ENCODE measurements at places on chromosomes 3 and 15.

- DNase-seq = peak; percentile 67
These were observed 439.2 kb downstream of the MCTP2 start for GRCh38 chr15:94670438-94671034.

- DNase-seq = peak; percentile 80
These were observed at the start of gene ZNF710 for GRCh38 chr15:90001062-90001682. TSS of gene ZNF710 (plus strand) at chr15:90001324. CDS start at chr15:90067138, 65,814 bp downstream.

GRCh38 chr3:46369151-46369550, 1.6 kb upstream of the CCR5 start:
- DNase-seq = no peak

DNA sequence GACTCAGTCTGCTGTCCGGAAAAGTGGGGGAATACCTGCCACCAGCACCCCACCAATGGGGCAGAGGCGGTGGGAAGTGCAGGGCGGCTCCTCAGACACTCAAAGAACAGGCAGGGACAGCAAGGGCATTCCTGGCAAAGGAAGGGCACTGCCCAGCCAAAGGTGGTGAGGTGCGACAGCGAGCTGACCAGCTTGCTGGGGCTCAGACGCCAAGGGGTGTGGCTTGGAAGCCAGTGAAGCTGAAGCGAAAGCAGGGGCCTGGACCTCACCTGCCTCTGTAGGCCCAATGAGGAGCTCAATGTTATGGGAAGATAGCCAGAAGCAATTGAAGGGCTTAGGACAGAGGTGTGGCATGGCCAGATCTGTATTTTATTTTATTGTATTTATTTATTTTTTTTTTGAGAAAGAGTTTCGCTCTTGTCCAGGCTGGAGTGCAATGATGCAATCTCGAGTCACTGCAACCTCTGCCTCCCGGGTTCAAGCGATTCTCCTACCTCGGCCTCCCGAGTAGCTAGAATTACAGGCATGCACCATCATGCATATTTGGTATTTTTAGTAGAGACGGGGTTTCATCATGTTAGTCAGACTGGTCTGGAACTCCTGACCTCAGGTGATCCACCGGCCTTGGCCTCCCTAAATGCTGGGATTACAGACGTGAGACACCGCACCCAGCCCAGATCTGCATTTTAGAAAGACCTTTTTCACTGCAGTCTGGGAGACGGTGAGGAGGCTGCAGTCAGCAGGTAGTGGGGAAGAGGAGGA, 4.4 kb upstream of the LMAN1L start:
- DNase-seq = no peak

DNA sequence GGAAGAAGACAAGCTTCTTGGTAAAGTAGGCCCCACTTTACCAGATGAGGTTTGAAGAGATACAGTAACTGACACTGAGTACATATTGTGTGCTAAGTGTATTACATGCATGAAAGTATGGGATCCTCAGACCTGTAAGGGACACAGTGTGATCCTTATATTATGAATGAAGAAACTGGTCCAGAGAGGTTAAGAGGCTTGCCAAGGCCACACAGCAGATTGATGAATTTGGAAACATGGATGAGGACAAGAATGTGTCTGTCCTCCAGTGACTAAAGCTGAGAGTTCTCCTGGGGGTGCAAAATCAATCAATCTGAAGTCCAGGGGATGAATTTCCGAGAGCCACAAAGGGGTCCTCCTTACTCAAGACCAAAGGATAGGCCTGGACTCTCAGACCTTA, 31.4 kb upstream of the MRPS22 start:
- DNase-seq = no peak

- DNase-seq = no peak
These were observed 149.6 kb upstream of the UBE2E1 start for GRCh38 chr3:23656199-23656598.

DNA sequence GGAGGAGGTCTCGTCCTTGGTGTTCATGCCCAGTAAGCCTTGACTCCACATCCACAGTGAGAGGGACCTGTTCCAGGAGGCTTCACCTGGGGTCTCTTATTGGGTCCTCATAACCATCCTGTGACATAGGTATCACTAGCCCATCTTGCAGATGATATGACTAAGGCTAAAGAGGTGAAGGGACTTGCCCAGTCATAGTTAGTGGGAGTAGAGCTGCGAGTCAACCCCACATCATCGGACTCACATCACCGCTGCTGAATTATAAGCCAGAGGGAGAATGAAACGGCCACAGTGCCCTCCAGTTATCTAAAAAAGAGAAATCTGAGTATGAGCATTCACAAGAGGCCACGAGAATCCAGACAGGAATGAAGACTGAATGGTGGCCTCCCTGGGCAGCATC, 66.0 kb downstream of the MESD start:
- no peak for DNase-seq

DNA sequence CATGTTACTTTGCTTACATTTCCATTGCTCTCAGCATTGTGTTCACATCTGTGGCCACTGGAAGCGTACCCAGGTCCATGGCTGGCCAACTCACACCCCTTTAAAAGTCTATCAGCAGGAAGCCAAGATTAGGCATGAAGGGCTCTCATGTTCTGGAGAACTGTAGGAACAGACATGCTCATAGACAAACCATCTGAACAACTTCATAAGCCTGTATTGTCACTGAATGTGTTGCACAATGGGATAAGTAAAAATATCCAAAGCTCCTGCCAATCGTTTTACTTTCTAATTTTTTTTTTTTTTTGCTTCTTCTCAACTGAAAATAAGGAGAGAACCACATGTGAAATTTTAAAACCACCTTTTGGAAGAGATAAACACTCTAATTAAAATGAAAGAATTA, 6.4 kb downstream of the RPLP1 start:
- no peak for DNase-seq

DNA sequence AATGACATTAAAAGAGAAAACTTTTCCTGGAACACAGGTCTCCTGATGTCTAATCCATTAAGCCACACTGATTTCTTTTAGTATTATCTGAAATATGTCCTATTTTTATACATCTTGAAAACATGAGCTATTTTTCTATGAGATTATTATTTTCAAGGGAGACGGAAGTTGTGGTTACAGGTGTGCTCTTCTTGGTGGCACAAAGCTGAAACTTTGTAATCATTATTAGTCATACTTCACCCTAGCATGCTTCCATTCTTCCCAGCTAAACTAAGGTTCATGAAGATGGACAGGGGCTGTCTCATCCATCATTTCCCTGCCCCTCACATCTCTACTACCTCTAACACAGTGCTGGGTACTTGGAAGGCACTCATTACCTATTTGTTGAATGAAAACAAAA, 85.6 kb upstream of the POU1F1 start:
- no peak for DNase-seq

DNA sequence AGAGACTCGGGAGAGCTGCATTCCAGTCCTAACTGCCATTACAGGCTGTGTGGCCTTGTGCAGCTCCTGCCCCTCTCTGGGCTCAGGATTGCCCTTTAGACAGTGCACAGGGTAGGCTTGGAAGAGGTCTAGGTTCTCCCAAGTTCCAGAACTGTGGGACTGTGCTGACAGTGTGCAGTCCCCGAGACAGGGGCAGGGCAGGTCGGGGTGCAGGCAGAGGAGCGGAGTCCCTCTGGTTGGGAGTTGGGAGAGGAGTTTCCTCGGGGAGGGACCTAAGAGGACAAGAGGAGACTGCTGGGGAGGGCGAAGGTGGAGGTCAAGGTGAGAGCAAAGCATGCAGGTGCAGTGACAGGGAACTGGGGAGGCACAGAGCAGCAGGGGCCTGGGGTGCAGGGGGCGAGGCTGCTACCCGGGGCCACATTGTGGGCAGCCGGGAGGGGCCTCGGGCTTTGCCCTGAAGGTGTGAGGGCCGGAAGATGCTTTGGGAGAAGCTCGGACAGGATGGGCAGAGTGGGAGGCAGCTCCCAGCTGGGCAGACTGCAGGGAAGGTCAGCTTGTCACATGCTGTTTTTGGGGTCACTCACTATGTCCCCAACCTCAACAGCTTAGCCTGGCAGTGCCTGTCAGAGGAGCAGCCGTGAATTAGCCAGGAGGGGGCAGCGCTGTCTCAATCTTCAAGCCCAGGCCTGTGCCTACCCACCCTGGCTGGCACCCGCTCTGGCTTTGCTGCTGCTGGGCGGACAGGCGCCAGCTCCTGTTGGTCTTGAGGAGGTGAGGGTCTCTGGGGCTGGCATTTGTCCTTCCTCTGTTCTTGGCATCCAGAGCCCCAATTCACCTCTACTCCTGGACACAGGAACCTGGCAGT, 15.4 kb upstream of the CSPG4 start:
- DNase-seq = peak; percentile 45

GRCh38 chr15:58877999-58878825, 55.3 kb downstream of the SLTM start:
- DNase-seq = no peak

Data from pons (tissue), 1 donor.